Suprapubic skin (tissue), 4 donors: ENCODE measurements at places on chromosomes 7 and 10. TPM values are rescaled to one million over a fixed set of nuclear protein-coding genes. Genes with fewer than 3 reads are reported as not detected.
A peak's percentile ranks its signal among the peaks of the same experiment; 100 is the strongest.

DNA sequence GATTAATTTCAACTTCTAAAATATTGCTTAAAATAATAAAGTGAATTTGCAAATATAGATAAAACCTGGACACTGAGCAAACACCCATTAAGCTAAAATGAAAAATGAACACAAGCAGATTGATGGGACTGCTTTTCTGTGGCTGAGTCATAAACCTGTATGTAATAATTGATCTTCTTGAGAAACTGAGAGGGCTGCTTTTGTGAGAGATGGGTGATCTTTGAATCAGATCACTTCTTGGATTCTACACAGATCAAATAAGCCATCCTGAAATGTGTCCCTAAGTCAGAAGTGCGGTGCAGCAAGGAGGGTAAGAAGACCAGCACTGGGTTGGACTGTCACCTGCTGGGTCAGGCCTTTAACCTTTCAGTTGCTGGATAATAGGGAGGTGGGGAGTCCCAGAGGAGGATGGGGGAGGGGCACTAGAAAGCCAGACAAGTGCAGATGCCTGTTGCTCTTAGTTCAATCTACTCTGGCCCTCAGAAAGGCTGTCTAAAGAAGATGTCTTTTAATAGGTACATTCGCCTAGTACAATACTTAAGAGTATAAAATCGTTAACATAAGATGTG is 178.2 kb upstream of the NAMPT start:
- no peak for DNase-seq

DNA sequence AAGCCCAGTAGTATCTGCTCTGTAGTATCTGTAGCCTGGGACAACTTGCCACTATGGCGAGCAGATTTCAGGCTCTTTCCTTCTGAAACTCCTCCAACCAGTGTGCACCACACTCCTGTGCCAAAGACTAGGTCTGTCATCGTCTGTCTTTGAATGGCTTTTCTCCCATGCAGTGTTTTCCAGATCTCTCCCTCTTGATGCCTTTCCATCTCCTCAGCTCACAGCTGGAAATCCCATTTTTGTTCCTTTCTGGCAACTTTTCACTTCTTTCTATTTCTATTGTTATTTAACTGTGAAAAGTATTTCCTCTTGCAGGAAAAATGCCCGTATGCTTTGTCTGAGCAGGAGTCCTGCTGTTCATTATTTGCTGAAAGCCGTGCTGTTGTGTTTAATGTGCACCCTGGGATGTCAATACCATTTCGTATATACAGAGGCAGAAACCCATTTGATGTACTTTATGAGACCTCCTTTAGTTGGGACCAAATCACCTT is 373.7 kb downstream of the PHTF2 start:
- DNase-seq: no peak

- no peak for DNase-seq
Observed at GRCh38 chr10:131907679-131908078, 6.9 kb downstream of the PPP2R2D start.

- DNase-seq: no peak
Observed at GRCh38 chr7:44580945-44581878, 819 bp downstream of the TMED4 start.

VPS37D gene
- 1.9 TPM for total RNA-seq

IDI2 gene
- not detected for total RNA-seq

ZNF107 gene
- total RNA-seq: 14.4 TPM

GRCh38 chr10:22310928-22311327 is 5.3 kb upstream of the COMMD3 start:
- no peak for DNase-seq

TCAF2 gene
- total RNA-seq: 10.5 TPM

DNA sequence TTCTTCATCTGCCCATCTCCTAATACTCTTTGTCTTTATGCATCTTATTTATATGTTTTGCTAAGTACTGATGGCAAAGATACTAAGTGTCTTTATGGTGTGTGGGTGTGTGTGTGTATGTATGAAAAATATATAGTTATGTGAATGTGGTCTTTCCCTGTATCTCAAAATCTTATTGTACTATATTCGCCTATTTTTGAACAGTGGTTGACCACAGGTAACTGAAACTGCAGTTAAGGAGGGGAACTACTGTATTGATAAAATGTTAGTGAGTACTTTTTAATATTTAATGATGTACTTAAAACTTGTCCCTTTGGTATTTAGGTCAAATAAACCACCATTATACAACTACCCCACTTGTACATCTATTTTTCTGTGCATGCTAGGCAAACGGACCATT is 85.9 kb downstream of the ADD3 start:
- no peak for DNase-seq

- peak; percentile 89 for DNase-seq
Observed at GRCh38 chr7:27179503-27180430, 5.3 kb downstream of the HOXA11 start.

DNA sequence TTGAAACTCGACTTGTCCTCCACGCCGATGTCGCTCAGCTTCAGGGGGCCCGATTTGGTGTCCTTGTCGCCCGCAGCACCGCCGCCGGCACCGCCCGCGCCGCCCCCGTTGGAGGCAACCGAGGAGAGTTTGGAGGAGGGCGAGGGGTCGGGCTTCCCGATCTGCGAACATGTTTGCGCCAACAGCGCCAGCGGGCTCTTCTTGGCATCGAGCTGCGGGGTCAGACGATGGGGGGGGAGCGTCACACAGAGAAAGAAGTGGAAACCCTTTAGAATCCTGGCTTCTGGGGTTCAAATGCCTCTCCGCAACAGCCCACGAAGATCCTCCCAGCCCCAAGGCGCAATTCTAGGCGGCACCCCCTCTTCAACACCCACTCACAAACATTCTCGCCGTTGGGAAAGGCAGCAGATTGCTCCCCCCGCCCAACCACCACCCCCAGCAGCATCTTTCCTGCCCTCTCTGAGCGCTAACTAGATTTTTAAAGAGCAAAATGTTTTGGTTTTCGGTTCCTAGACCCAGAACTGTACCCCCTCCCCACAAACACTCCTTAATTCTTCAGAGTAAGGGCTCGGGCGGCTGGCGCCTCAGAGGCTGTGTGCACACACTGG is 1.3 kb downstream of the ZNF503 start:
- DNase-seq: no peak

DNA sequence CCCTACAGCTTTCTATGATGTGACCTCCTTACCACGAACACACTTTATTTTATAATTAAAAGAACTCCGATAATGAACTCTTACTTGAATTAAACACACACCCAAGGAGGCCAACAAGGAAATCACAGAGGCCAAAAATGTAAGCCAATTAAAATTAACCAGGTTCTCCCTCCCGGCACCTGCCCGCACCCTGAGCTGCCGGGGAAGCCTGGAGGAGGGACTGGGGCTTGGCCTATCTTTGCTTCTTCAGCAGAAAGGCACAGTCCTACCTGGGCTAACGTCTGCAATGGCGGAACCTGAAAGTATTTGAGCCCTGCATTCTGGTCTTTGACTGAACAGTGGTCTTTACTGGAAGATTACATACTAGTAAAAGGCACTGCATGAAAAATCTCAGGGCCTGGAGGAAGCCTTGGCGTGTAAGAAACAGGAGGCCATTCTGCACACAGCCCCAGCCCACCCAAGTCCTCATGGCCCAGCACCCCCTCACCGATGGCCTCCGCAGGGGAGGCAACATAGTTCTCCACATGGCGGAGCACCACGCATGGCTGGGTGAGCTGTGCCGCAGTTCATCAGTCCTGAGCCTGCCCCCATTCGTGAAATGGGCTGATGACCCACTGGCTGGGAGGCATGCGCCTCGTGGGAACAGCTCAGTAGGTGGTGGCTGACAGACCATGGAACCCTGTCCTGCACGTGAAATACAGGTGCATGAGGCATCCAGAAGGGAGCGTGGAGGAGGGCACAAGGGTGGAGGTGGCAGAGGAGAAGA is 173.8 kb downstream of the PARD3 start:
- DNase-seq: no peak

- peak; percentile 82 for DNase-seq
Observed at GRCh38 chr10:116849248-116850057, at the start of gene ENO4. Gene ENO4 (plus strand): TSS chr10:116849499. CDS start chr10:116849567, 68 bp downstream.

PNLIPRP1 gene
- not detected for total RNA-seq

DNA sequence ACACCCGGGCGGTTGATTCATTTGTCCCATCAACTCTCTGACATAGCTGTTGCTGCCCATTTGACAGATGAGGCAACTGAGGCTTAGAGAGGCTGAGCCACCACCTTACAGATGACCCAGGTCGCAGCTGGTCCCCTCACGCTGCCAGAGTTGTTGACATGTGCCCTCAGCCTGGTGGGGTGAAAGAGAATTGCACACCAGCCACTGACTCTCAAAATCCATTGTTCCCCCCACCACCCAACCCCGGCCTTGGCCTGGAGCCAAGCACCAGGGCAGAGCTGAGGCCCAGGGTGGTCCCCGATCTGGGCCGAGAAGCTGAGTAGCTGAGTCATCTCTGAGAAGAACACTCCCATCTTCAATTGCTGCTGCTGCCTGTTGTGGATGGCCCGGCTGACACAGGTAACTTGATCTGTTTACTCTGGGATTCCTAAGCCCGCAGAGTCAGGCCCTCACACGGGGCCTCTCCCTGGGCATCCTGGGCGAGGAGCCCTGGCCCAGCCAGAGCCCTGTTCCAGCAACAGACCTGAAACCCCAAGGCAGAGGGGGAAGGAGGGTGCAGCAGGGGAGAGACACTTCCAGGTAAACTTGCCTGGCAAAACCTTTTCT is 27.5 kb downstream of the PVRIG start:
- no peak for DNase-seq
